ENCODE measurements at places on chromosomes 3 and 15. TPM values are rescaled to one million over a fixed set of nuclear protein-coding genes. Genes with fewer than 3 reads are reported as not detected.

The ROBO2 gene
- not detected for total RNA-seq

The THSD4 gene
- not detected for total RNA-seq

DNA sequence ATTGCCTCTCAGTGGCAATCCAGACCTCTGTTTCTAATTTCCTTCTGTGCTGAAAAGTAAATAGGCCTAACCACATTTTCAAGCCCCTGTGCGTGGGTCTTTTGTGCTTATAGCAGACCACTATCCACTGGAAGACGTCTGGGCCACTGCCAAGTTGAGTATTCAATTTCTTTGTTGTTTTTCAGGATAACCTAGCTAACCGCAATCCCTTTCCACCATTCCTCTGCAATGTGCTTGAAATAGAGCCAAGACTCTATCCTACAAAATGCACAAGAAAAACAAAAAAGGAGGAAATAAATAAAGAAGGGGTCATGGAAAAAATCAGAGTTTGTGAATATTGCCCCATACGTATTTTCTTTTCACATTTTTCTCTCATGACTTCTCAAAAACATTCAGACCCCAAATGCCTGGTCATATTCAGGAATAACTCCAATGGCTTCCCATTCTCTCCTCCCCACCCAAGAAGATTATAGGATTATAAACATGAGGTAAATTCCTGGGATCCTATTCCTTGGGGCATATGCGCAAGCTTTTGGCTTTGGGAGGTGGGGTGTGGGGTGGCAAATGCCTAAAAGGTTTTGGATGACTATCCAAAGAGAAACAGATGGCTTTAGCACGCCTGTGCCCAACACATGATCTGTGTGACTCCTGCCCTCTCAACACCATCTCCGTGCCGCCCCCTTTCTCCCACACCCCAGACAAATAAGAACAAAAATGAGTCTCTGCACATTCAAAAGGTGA, 217.9 kb upstream of the THBS1 start:
- H3K27ac ChIP-seq, result no peak overlapping the region
- no peak for DNase-seq
- no peaks in the 10 kb centered on the region for H3K4me1 ChIP-seq
- H3K4me3 ChIP-seq, result no peak overlapping the region

DNA sequence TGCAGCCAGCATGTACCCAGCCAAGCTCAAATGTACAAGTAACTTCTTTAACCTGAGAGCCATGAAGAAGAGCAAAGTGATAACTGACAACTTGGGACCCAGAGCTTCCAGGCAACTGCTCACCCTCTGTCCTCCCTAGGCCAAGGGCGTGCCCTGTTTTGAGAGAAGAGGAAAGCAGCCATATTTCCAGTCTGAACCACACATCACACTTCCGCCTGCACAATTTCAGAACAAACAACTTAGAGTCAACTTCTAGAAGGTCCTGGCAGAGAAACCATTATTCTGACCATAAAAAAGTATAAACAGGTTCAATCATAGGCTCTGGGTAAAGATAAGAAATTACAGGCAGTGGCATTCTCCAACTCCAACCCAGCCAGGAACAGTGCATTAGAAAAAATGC, 50.1 kb downstream of the ITGB5 start:
- DNase-seq, result no peak
- H3K4me3 ChIP-seq, result no peak overlapping the region
- peaks cover 34% of the 10 kb centered on the region for H3K4me1 ChIP-seq
- H3K27me3 ChIP-seq, result no peaks in the 10 kb centered on the region

The AGTR1 gene
- total RNA-seq, result not detected

GRCh38 chr3:190016966-190017365, 103.7 kb downstream of the P3H2 start:
- no peaks in the 10 kb centered on the region for H3K36me3 ChIP-seq
- no peak for DNase-seq
- no peaks in the 10 kb centered on the region for H3K27me3 ChIP-seq
- no peak overlapping the region for H3K4me3 ChIP-seq
- H3K27ac ChIP-seq, result no peak overlapping the region

DNA sequence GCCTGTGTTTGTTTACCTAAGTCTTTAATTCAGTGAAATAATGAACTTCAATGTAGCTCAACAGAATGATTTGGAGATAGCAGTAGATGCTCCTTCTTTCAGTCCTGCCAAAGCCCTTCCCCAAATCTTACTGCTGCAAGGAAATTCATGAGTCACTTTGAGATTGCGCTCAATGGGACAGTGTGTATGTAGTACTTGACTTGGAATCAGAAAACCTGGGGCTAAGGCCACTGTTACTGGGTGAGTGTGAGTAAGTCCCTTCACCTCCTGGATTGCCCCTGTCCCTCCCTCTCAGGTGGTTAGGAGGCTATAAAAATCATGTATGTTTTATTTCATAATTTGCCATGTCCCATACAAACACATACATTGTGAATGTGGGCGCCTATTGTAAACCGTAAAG, 29.9 kb downstream of the ATP13A5 start:
- H3K4me3 ChIP-seq, result no peak overlapping the region
- H3K4me1 ChIP-seq, result no peaks in the 10 kb centered on the region
- no peak overlapping the region for H3K27ac ChIP-seq
- no peaks in the 10 kb centered on the region for H3K27me3 ChIP-seq

- no peak overlapping the region for H3K4me3 ChIP-seq
- H3K36me3 ChIP-seq, result no peaks in the 10 kb centered on the region
- DNase-seq, result no peak
- no peaks in the 10 kb centered on the region for H3K27me3 ChIP-seq
Observed at GRCh38 chr15:67753891-67754290, 71.4 kb upstream of the SKOR1 start.

DNA sequence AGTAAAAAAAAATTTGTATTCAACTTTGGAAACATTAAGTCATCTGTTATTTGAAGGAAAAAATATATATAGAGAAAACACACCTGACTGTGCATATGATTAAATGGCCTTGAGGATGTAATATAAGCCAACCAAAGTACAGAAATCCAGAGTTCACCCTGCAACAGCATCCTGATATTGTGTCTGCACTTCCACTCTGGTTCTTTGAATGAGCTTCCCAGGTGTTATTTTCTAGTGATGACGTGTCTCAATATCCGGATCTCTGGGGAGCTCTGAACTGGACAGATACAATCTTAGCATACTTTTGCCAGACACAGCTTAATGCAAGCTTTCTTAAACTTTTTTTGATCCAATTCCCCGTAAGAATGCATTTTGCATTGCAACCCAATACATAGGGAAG, 19.5 kb upstream of the PIK3CB start:
- no peak overlapping the region for H3K4me3 ChIP-seq
- no peaks in the 10 kb centered on the region for H3K36me3 ChIP-seq
- H3K27ac ChIP-seq, result no peak overlapping the region
- H3K27me3 ChIP-seq, result no peaks in the 10 kb centered on the region
- no peak for DNase-seq
- no peaks in the 10 kb centered on the region for H3K4me1 ChIP-seq

GRCh38 chr15:64574301-64575017, 114.1 kb downstream of the ZNF609 start:
- no peak overlapping the region for H3K4me3 ChIP-seq
- H3K36me3 ChIP-seq, result no peaks in the 10 kb centered on the region
- no peak overlapping the region for H3K27ac ChIP-seq
- DNase-seq, result no peak
- H3K4me1 ChIP-seq, result peaks cover 28% of the 10 kb centered on the region
- H3K27me3 ChIP-seq, result no peaks in the 10 kb centered on the region

The RAB8B gene
- total RNA-seq, result 86.4 TPM

The P2RY12 gene
- not detected for total RNA-seq

DNA sequence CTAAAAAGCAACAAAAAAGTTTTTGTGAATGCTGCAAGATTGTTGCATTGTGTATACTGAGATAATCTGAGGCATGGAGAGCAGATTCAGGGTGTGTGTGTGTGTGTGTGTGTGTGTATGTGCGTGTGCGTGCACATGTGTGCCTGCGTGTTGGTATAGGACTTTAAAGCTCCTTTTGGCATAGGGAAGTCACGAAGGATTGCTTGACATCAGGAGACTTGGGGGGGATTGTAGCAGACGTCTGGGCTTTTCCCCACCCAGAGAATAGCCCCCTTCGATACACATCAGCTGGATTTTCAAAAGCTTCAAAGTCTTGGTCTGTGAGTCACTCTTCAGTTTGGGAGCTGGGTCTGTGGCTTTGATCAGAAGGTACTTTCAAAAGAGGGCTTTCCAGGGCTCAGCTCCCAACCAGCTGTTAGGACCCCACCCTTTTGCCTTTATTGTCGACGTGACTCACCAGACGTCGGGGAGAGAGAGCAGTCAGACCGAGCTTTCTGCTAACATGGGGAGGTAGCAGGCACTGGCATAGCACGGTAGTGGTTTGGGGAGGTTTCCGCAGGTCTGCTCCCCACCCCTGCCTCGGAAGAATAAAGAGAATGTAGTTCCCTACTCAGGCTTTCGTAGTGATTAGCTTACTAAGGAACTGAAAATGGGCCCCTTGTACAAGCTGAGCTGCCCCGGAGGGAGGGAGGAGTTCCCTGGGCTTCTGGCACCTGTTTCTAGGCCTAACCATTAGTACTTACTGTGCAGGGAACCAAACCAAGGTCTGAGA, 4.7 kb downstream of the BHLHE40 start:
- peak overlapping the region; percentile 30 for H3K4me3 ChIP-seq
- DNase-seq, result peak; percentile 97
- peak overlapping the region; percentile 80 for H3K27ac ChIP-seq
- H3K27me3 ChIP-seq, result no peaks in the 10 kb centered on the region

The MED12L gene
- 0.78 TPM for total RNA-seq

DNA sequence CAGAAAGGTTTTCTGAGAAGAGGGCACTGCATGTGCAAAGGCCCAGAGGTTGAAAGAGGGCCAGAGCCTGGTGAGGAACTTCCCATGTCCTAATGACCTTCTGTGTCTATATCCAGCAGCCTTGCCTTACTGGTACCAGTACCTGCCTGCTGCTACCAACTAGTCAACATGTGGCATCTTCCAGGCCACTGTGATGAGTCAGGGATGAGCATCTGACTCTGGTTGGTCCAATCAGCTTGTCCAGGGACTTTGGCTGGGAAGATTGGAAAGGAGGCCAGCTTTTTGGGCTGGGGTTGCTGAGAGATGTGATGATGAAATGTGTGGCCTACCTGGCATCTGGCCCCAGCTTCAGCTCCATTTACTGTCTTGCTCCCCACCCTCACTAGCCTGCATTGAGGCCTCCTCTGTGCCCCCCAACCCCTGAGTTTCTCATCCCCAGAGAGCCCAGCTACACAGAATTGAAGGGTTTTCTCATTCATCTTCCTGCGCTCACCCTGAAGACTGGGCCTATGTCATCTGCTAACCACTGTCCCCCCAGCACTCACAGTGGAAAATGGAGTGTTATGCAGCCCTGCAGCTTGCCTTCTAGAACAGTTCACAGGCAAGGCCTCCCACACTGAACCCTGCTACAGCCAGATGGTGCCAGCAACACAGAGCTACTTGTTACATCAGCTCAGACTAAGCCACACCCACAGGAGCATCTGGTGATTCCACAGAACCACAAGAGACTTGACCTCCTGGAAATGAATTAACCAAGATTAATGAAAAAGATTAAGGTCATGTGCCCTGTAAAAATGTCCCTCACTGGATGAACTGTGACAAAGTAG, 1.3 kb upstream of the TWF2 start:
- DNase-seq, result peak; percentile 45
- H3K4me1 ChIP-seq, result peaks cover 79% of the 10 kb centered on the region
- no peaks in the 10 kb centered on the region for H3K27me3 ChIP-seq
- peak overlapping the region; percentile 93 for H3K4me3 ChIP-seq
- peaks cover 4% of the 10 kb centered on the region for H3K36me3 ChIP-seq
- H3K27ac ChIP-seq, result peak overlapping the region; percentile 92

The EFL1 gene
- total RNA-seq, result 23.1 TPM

The OR5K2 gene
- not detected for total RNA-seq

- H3K36me3 ChIP-seq, result no peaks in the 10 kb centered on the region
- no peak overlapping the region for H3K27ac ChIP-seq
- no peaks in the 10 kb centered on the region for H3K27me3 ChIP-seq
- H3K4me1 ChIP-seq, result no peaks in the 10 kb centered on the region
- H3K4me3 ChIP-seq, result no peak overlapping the region
Observed at GRCh38 chr3:3308809-3309208, 129.3 kb upstream of the CRBN start.

The HOMER2 gene
- total RNA-seq, result 6.5 TPM

The VEPH1 gene
- total RNA-seq, result not detected

GRCh38 chr3:104102386-104102785, 1264.3 kb upstream of the ALCAM start:
- DNase-seq, result no peak
- no peak overlapping the region for H3K27ac ChIP-seq
- H3K4me3 ChIP-seq, result no peak overlapping the region
- H3K27me3 ChIP-seq, result no peaks in the 10 kb centered on the region
- H3K4me1 ChIP-seq, result no peaks in the 10 kb centered on the region
- H3K36me3 ChIP-seq, result no peaks in the 10 kb centered on the region

DNA sequence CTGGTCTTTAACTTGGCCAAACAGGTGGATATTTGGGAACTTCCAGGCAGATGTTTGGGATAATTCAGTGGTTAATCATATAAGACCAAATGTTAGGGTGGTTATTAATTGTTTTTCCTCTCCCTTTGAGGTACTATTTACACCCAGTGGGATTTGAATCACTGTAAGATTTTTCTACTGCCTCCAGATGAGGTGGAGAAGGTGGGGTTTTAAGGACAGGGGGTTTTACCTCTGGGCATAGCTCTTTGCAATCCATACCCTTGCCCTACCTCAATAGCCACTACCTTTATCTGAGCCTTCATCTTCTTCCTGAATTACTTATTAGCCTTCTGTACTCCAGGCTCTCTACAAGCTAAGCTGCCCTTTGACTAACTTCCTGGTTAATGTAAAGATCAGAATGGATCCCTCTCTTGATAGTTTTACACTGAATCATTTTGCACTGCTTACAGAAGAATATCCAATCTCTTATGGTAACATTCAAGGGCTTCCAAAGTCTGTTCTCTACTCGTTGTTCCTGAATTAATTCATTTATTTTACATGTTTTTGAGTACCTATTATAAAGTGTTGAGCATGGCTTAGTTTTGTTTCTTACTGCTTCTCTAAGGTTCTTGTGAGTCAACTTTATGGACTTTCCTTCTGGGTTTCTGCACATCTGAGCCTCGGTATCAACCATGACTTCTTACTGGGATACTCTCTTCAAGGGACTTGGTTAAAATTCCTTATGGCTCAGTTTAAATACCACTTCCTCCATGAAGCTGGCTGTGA, 331.2 kb upstream of the TBL1XR1 start:
- peaks cover 8% of the 10 kb centered on the region for H3K4me1 ChIP-seq
- DNase-seq, result no peak
- H3K4me3 ChIP-seq, result no peak overlapping the region
- no peak overlapping the region for H3K27ac ChIP-seq
- H3K36me3 ChIP-seq, result no peaks in the 10 kb centered on the region
